ENCODE measurements at places on chromosomes 1 and 21.

DNA sequence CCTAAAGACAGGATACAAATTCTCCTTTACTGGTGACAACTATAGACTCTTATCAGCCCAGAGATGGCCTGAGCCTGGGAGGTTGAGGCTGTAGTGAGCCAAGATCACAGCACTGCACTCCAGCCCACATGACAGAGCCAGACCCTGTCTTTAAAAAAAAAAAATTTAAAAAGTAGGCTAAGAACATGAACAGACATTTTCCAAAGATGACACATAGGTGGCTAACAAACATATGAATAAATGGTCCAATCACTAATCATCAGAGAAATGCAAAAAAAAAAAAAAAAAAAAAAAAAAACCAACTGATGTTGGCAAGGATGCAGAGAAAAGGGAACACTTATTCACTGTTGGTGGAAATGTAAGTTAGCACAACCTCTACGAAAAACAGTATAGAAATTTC lies 65.0 kb downstream of the TOR3A start:
- no peak for DNase-seq

DNA sequence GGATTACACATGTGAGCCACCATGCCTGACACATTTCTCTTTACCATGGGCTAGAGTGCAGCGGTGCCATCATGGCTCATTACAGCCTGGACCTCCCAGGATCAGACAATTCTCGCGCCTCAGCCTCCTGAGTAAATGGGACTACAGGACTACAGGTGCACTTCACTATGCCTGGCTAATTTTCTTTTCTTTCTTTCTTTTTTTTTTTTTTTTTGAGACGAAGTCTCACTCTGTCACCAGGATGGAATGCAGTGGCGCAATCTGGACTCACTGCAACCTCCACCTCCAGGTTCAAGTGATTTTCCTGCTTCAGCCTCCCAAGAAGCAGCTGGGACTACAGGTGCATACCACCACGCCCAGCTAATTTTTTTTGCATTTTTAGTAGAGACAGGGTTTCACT lies 14.8 kb upstream of the KIF1B start:
- DNase-seq = no peak

DNA sequence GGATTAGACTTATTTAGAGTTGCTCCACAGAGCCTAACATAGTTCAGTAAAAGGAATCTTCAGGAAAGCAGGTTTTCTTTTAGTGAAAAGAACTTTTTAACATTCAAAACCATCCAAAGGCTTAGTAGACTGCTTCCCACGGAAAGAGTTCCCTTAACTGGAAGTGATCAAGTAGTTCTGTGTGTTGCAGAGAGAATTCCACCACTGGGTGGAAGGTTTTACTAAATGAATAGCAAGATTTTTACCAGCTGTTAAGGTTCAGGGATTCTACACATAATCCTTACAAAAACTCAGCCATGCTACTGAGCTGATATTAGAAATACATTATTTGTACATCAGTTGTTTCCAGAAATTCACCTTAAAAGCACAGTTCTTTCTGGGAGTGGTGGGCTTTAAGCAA lies 119.7 kb downstream of the GDAP2 start:
- no peak for DNase-seq

DNA sequence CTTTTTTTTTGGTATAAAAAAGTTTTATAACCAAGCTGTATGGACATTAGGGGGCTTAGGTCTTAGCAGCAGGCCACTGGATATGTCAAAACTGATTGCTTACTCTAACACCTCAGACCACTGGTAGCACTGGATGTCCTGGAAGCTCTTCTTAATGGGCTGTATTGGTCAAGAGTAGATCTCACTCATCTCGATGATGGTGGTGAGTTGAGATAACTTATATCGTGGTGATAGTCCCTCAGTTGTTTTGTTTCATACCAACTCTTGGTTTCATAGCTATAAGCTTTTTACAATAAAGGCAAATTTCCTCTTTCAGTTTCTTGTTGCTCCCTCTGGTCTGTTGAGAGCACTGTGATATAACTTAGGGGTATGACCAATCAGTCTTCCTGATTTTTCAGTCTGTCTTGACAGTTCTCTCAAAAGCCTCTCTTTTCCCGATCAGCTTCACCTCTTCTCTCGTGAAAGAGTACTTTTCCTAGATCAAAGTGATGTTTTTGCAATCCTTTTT lies 9.7 kb upstream of the AGO1 start:
- DNase-seq = no peak

DNA sequence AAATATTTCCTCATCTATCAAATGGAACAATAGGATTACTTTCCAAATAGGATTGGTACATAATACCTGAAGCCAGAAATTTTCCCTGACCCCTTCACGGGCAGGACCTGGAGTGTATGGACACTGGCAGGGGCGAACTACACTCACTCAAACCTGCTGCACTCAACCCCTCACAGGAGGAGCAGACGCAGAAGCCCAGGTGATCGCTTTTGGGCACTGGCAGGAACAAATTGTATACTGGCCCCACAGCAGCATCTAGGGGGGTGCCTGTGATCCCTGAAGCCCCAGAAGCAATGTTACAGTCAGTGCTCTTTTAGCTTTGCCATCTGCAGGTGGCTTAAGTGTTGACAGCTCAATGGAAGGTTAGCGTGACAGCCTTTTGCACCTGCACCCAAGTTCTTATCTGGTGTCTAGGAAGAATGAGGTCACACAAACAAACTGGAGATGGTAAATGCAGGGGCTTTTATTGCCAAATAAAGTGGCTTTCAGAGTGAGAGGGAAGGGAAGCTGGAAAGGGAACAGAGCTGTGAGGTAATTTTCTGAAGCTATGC lies 199.2 kb upstream of the NEGR1 start:
- DNase-seq = no peak

- no peak for DNase-seq
Observed at GRCh38 chr1:155888481-155888880, 22.7 kb downstream of the RIT1 start.

- DNase-seq = peak; percentile 13
Observed at GRCh38 chr1:178768423-178768822, 43.4 kb downstream of the RALGPS2 start.

GRCh38 chr1:71919811-71920509 lies 362.4 kb downstream of the NEGR1 start:
- no peak for DNase-seq

DNA sequence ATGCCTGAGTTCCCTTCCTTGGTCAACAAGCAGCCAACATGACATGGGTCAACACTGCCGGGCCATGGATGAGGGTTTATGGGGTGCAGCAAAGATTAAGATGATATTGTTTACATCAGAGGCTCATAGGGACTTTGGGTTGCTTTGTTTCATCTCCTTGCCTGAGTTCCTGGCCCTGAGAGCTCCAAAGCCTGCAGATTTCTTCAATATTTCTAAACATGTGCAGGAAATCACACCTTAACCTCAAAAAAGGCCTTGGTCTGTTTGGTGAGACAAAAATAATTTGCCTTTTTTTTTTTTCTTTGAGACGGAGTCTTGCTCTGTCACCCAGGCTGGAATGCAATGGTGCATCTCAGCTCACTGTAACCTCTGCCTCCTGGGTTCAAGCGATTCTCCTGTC lies 876 bp downstream of the SLAMF8 start:
- no peak for DNase-seq

DNA sequence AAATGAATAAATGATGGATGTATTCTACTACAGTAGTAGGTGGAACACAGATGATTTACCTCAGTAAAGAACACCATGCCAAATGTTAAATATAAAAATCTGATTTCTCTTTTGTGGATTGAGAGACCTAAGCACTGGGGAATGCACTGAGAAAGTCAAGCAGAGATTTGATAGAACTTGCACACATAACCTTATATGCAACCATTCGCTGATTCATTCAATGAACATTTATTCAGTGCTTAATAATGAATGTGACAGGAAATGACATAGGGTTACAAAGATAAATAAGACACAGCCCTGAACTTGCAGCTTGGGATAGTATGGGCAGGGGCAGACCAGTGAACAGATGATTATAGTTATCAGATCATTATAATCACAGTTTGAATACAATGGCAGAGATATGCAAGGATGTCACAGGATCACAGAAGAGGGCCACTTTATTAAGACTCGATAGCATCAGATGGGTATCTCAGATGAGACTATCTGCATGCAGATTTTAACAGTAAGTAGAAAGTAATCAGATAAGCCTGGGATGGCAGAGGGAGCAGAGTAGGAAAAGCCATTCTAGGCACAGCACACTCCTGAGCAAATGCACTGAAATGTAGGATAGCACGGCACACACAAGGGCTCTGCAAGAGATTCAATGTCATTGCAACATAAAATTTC lies 169.4 kb downstream of the ASTN1 start:
- no peak for DNase-seq

GRCh38 chr1:36328088-36328480 lies 4.6 kb upstream of the EVA1B start:
- DNase-seq = no peak

DNA sequence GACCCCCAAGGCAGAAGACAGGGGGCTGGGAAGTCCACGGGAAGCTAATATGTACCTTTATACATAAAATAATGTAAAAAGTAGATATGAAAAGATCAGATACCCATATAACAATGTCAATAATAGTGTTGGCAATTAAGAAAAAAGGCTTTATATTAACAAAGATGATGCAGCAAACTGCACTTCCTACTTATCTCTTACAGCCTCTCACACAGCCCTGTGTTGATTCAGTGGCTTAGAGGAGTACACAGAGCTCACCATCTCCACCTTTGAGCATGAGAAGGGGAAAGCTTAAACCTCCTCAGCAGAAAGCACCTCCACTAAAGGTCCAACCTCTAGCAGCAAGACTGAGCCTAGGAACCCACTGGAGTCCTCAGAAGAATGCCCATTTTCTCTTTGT lies 7.2 kb upstream of the VSIG8 start:
- DNase-seq = no peak

- peak; percentile 77 for DNase-seq
Observed at GRCh38 chr1:16243936-16244649, 7.1 kb upstream of the CPLANE2 start.

- DNase-seq = no peak
Observed at GRCh38 chr1:237098541-237098940, 56.6 kb downstream of the RYR2 start.

DNA sequence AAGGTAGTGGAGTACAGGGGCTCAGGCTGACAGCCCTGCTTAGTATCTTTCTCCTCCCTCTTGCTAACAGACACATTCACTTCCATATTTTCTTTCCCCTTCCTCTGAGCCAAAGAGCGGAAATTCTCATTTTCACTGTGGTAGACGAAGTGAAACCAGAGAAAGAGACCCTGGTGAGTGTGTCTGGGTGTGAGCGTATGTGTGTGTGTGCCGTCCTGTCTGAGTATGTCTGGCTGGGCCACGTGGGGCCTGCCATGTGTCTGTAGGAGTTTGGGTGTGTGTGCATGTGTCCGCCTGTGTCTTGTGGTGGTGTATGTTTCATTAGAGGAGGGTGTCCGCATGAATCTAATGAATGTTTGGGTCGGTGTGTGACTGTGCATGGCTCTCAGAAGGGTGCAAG lies 1.7 kb downstream of the COL8A2 start:
- peak; percentile 86 for DNase-seq

GRCh38 chr1:208347191-208347590 lies 103.0 kb upstream of the PLXNA2 start:
- no peak for DNase-seq

- DNase-seq = no peak
Observed at GRCh38 chr1:9183898-9184297, 50.7 kb upstream of the H6PD start.

- no peak for DNase-seq
Observed at GRCh38 chr1:213737398-213738035, 250.3 kb upstream of the PROX1 start.

GRCh38 chr21:40714536-40714935 lies 132.4 kb downstream of the DSCAM start:
- no peak for DNase-seq

GRCh38 chr1:41343790-41344699 lies 17.2 kb upstream of the FOXO6 start:
- no peak for DNase-seq

GRCh38 chr1:67889953-67890567 lies 56.8 kb upstream of the GNG12 start:
- peak; percentile 74 for DNase-seq

GRCh38 chr1:205591522-205592351 lies 40.1 kb downstream of the ELK4 start:
- DNase-seq = peak; percentile 89

DNA sequence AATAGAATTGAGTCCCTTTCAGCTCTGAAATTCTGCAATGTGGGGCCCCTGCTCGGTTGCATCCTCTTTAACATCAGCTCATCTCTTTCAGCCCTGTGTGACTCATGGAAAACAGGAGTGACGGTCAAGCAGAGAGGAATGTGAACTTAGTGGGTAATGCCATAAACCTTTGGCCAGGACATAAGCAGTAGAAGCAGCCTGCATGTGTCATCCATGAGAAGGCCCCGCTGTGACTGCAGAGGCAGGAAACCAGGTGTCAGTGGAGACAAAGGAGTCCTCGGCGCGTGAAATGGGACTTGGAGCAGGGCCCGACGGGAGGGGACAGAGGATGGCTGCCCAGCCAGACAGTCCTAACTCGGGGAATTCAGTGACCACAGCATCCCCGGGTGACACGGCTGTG lies 21.1 kb upstream of the EPHB2 start:
- no peak for DNase-seq

- DNase-seq = no peak
Observed at GRCh38 chr1:1892079-1892762, 1.3 kb upstream of the GNB1 start.

DNA sequence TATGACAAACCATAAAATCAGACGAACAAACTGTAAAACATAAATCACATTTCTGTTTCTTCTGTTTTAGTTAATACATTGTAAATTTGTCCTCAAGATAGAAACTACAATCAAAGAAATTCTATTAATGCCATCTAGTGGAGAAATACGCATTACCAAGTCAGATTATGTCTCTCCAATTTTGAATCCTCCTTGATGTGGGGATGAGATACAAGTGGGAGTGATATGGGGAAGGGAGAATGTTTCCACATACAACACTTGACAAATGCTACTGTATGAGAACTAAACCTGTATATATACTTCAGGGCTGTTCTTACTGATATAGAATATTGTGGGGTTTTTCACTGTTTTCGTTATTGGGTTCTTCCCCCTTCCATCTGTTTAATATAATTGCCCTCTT lies 2.6 kb downstream of the HFM1 start:
- DNase-seq = no peak

DNA sequence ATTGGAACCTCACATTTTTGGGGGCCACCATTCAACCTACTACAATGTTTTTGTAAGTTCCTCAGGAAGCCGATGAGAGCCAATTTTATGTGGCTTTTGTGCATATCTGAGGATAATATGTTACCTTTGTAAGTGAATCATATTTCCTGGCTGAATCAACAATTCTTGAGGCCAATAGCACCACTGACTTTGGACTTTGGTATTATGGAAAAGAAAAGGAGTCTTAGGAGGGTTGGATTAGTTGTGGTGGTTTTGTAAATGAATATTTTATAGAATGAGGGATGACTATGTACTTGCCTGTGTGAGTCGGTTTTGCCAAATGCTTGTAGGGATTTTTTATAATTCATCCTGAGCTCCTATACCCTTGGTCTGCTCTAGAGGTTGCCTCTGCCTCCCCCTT lies 181.5 kb upstream of the HMGB4 start:
- no peak for DNase-seq

DNA sequence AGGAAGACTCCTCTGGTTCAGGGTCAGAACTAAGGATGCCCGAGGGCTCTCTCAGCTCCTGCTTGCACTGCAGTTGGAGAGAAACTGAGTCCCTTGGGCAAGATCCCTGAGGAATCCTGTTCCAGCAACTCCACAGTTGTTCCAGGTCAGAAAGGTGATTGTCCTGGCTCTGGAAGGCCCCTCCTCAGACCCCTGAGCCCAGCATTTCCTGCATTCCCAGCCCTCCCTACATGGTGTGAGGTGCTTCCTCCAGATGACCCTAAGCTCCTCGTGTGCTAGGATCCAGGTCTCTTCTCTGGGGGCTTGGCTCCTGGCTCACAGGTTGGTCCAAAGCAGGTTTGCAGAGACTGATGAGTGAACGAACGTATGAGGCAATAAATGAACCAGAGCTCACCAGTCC lies 11.5 kb downstream of the LDLRAD1 start:
- DNase-seq = no peak

Data from inflammatory macrophage (primary cell).